ENCODE measurements at places on chromosomes 4 and X. TPM values are rescaled to one million over a fixed set of nuclear protein-coding genes. Genes with fewer than 3 reads are reported as not detected.

Gene GNRHR
- not detected for total RNA-seq

Gene RELL1
- total RNA-seq: 20.8 TPM

Gene IL2RG
- total RNA-seq: 698 TPM

Gene HELT
- not detected for total RNA-seq

Gene SH3RF1
- total RNA-seq: 0.26 TPM

Gene DMP1
- total RNA-seq: not detected

Gene DUSP9
- not detected for total RNA-seq

Gene STPG2
- 0.19 TPM for total RNA-seq

Gene MAGEA10
- not detected for total RNA-seq

Gene TMPRSS11D
- total RNA-seq: not detected

Gene FAM47E
- total RNA-seq: not detected

Gene CDK16
- total RNA-seq: 58.3 TPM

Gene TENT5D
- not detected for total RNA-seq

Gene SPACA5
- total RNA-seq: not detected

Gene CHRNA9
- not detected for total RNA-seq

Gene TMEM175
- total RNA-seq: 10.0 TPM

Gene CTAG2
- total RNA-seq: not detected

Gene RNF175
- 0.37 TPM for total RNA-seq

Gene TBX22
- total RNA-seq: not detected

Gene SYTL4
- total RNA-seq: not detected

Gene BTK
- 0.48 TPM for total RNA-seq

Gene AKAP14
- not detected for total RNA-seq

Gene NXF2B
- total RNA-seq: not detected

Gene CCKAR
- not detected for total RNA-seq

Gene MAGEE2
- total RNA-seq: not detected

Gene NOA1
- 19.7 TPM for total RNA-seq
